ENCODE measurements at places on chromosomes 3 and 15. TPM values are rescaled to one million over a fixed set of nuclear protein-coding genes. Genes with fewer than 3 reads are reported as not detected.

SLC6A20 gene
- total RNA-seq = 5.0 TPM

DNA sequence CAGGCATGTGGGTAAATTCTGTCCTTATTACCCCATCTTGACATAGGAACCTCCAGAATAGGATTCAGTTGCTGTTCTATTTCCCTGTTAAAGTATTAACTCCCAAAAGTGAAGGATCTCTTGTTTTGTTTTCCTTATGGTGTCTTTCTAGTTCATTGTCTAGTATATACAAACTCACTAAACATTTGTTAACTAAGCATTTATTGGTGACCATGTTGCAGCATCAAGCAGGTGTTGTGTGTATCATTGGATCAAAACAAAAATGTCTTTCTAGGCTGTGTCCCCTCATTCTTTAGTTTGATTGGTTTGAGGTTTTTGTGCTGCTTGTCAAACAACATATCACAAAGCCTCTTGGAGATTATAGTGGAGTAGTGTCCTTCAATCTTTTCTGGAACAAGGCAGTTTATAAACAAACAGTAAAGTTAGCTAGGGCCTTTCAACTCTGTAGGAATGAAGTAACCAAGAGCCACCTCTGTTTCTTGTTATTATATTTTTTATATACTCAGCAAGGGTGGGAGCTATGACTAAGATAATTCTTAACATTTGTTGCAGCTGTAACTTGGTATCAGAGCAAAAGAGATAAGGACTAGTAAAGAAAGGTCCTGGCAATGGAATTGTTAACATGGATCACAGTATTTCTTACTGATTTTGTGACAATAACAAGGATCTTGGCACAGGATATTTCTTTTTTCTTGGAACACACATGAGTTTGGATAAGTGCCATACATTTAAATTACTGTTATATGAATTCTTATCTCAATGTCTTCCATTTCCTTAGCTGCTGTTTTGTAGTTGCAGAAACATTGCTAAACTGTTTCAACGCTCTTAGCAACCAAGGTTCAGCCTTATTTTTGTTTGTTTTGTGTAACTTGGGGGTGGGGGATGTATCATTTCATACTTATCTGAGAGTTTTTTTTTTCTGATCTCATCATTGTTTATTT, 49.3 kb downstream of the TMOD3 start:
- DNase-seq = no peak

DNA sequence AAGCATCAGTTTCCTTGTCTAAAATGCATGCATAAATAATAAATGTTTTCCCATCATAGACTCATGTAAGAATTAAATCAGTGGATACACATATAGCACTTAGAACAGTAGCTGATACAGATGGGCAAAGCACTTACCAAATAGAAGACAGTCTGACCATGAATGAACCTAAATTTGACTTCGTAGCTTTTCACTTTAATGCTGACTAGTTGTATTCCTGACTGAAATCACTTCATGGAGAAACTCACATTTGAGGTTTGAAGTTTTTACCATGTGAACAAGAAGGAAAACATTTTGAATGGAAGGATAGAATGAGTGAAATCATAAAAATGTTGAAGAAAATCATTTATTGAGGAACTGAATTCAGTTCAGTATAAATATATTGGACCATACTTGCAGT, 68.8 kb upstream of the TMCO5A start:
- DNase-seq = no peak

- no peak for DNase-seq
These were observed 210.2 kb downstream of the ADAMTS17 start for GRCh38 chr15:100131321-100132224.

AGBL1 gene
- not detected for total RNA-seq

DNA sequence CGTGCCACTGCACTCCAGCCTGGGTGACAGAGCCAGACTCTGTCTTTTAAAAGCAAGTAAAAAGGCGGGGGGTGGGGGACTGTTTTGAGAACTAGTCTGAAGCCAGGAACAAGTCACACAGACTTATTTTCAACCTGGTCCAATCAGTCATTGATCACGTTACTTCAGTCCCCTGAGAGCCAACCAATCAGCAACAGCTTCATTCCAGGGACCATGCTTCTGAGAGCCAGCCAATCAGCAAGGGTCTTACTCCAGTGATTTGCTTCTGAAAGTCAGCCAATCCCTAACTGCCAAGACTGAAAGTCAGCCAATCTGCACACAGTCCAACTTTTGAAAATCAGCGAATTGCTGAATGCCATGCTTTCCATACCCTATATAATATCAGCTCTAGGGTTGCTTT, 48.6 kb upstream of the C15orf39 start:
- peak; percentile 8 for DNase-seq

GLDN gene
- total RNA-seq = not detected

- DNase-seq = no peak
These were observed 26.4 kb downstream of the ANXA2 start for GRCh38 chr15:60371175-60372051.

Measured in G401 (cell line).